CD4-positive, alpha-beta T cell (primary cell): ENCODE measurements at places on chromosomes 5 and 9. TPM values are rescaled to one million over a fixed set of nuclear protein-coding genes. Genes with fewer than 3 reads are reported as not detected.

TLE1 gene
- total RNA-seq = 3.5 TPM

GRCh38 chr5:171966270-171966669, 40.2 kb downstream of the FBXW11 start:
- H3K27me3 ChIP-seq = no peaks in the 10 kb centered on the region
- DNase-seq = no peak
- peaks cover 11% of the 10 kb centered on the region for H3K4me1 ChIP-seq
- H3K36me3 ChIP-seq = peaks cover 2% of the 10 kb centered on the region
- no peak overlapping the region for H3K4me3 ChIP-seq

- no peak for DNase-seq
- no peaks in the 10 kb centered on the region for H3K27me3 ChIP-seq
- no peak overlapping the region for H3K27ac ChIP-seq
- no peak overlapping the region for H3K4me3 ChIP-seq
- H3K36me3 ChIP-seq = no peaks in the 10 kb centered on the region
These were observed 69.3 kb downstream of the MACIR start for GRCh38 chr5:103327893-103328292.

DNA sequence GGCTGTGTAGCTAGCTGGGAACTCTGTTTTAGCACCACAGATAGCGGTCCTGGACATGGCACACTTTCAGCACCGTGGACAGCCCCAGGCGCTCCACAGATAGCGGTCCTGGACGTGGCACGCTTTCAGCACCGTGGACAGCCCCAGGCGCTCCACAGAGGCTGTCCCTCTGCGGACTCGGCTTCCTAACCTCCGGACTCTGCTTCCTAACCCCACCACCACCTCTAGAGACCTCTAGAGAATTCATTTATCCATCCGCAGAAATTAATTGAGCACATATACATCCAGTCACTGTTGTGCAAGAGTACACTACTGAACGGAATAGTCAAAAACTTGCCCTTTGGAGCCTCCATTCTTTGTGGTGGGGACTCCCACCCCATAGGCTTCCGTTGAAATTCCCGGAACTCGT, 27.4 kb downstream of the UNC5A start:
- no peaks in the 10 kb centered on the region for H3K36me3 ChIP-seq
